ENCODE measurements at places on chromosomes 16 and 17.

GRCh38 chr17:34177642-34178041 lies 77.4 kb upstream of the CCL2 start:
- DNase-seq, result no peak

DNA sequence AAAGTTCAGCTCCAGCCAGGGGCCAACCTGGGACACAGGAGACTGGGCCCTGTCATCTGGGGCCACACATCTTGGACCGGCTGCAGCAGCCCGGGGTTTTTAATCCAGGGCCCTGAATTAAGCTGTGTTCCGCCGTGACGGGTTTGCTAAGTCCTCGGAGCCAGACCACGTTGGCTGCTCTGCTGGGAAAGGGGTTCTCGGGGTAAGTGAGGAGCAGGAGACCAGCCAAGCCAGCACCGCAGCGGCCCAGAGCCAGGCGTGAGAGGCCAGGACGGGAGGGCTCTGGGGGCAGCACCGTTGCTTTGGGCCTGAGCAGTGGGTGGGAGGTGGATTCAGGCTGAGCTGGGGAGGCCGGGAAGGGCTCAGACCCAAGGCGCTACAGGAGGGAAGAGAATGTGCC lies 31.3 kb upstream of the CBX4 start:
- no peak for DNase-seq

DNA sequence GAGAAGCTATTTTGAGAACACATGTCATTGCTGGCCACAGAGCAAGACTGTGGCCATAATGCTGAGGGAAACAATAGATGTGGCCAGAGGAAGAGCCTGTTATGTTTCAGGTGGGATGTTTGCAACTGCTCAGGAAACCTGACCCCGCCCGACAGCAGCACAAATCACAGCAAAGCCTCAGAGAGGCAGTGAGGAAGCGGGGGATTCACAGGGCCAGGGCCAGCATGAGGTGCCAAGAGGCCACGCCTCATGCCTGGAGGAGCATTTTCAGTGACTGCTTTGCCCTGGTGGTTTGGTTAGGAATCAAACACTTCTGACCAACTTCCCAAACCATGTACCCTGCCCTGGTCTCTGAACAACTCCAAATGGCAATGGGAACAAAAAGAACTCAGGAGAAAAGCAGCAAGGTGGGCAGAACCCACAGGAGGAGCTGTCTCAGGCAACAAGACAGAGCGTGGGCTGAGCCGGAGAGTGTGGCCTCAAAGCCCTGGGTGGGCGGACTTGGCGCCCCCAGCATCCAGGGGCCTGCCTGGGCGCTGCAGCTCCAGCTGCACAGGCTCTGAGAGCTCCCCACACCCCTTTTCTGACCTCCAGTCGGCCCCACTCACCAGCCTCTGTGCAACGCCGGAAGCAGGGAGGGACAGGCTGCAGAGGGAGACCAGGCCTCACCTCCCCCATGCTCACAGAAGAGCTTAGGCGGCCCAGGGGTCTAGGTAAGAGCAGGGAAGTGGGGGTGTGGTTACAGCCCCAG lies 20.6 kb downstream of the HIC1 start:
- DNase-seq, result no peak

- no peak for DNase-seq
Observed at GRCh38 chr17:40949418-40949817, 12.0 kb upstream of the KRT23 start.

DNA sequence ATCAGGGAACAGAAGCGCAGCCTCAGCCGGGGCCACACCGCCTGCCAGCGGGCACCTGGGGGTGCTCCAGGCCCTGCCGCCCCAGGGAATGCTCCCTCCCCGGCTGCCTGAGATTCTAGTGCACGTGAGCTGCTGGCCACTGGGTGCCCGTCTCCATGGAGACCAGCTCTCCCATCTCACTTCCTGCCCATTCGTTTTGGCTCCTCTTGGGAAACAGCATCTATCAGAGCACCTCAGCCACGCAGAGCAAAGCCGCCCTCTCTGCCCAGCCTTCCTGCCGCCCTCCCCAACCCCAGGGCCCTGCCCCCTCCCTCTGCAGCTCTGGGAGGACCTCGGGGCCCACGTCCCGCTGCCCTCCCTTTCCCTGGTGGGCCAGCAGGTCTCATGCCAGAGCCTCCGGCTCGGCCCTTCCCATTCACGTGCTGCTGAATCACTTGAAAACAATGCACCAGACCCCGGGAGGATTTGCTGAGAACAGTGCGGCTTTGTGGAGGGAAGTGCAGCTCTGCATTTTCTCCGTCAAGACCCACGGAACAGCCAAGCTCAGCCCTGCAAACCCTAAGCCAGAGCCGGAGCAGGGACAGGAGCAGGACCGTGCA lies 19.4 kb downstream of the CEP295NL start:
- DNase-seq, result no peak

GRCh38 chr17:73760439-73760758 lies 116.2 kb upstream of the SDK2 start:
- no peak for DNase-seq

Measured in right renal cortex interstitium (tissue), 3 donors.